ENCODE measurements at places on chromosomes 3 and 15.

DNA sequence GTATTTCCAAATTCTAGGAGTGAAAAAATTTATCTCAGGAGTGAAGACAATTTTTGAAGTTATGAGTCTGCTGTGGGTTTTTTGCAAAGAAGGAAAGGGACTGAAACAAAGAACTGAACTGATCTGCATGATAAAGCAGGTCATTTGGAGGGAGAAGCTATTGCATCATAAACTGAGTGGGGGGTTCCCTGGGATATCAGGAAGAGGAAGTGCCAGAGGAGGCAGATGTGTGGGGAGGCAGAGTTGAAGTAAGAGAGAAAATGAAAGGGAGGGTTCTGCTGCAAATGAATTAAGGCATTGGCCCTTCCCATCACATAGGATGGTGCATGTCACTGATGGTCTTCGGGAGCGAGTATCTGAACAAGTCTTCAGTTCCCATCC is 379.2 kb downstream of the VPS13C start:
- DNase-seq = no peak

DNA sequence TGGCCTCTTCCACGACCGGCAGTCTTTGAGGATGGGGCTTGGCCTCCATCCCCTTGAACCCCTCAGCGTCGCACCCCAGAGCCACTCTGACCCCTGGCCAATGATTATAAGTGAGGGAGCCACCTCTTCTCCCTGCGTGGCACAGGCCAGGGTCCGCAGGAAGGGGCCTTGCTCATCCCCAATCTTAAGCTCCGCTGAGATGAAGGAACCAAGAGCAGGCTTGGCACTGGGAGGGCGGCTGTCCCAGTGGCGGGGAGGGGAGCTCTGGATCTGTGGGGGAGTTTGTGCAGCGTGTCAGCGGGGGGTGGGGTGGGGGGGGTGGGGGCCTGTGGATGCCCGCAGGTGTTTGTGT is 13.8 kb upstream of the ADPGK start:
- DNase-seq = no peak

DNA sequence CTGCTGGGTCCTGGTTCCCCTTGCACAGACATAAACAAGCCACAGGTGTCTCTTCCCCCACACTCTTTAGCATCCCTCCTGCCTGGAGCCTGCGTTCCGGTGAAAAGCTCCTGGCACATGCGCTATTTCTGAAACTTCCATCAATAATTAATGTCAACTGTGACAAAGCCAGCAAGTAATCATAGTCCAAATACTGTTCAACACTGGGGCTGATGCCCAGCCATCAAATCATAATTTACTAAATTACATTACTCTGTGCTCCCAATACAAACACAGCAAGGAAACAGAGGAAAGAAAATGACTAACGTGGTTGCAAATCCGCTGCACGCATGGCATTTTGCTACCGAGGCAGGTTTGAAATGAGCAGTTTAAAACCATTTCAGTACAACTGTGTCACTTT is 294.7 kb downstream of the ERC2 start:
- no peak for DNase-seq

- no peak for DNase-seq
Measured at GRCh38 chr15:81962482-81962881, 83.3 kb downstream of the MEX3B start.

DNA sequence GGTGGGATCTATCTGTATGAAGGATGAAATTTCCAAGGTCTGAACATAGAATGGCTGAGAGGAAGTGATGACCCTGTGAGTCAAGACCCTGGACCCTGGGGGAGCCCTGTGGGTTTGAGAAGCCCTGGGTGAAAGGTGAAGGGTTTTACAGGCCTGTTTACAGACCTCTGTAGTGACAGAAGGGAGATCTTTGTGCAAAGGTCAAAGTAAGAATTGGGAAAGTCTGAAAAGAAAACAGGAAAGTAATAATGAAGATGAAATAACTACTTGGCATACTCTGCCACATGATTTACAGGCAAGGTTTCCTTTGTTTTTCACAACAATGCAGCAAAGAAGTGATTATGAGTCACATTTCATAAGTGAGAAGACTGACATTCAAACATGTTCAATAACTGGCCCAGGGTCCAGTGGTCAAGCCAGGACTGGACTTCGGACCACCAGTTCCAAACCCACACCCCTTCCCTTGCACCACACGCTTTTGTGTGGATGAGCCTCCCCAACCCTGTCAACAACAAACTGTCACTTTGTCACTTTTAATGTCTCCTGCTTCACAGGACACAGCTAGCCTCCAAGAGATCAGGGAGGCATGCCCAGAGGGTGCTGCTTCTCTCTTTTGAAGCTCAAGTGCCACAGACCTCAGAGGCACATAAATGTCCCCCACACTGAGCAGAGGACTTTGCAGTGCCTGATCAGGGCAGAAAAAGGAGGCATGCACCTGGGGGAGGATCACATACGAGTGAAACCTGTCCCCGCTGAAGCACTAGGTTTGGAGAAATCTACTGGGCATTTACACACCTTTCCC is 21.5 kb downstream of the CD86 start:
- no peak for DNase-seq

DNA sequence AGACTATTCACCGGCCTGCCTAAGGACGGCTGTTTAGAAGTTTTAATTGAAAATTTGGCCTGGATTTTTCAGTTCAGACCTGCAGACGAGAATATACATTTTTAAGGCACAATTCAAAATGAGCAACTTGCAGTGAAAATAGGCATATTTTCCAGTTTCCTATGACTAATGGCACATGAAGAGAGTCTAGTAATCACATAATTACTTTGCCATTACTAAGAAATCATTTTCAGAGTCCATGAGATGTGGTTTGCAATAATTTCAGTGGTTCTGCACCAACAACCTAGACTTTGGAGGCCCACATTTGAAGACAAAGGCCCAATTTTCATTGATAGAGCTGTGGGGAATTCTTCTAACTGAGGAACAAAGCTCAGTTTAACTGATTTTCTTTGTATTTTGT is 205.3 kb downstream of the SOX2 start:
- DNase-seq = no peak

DNA sequence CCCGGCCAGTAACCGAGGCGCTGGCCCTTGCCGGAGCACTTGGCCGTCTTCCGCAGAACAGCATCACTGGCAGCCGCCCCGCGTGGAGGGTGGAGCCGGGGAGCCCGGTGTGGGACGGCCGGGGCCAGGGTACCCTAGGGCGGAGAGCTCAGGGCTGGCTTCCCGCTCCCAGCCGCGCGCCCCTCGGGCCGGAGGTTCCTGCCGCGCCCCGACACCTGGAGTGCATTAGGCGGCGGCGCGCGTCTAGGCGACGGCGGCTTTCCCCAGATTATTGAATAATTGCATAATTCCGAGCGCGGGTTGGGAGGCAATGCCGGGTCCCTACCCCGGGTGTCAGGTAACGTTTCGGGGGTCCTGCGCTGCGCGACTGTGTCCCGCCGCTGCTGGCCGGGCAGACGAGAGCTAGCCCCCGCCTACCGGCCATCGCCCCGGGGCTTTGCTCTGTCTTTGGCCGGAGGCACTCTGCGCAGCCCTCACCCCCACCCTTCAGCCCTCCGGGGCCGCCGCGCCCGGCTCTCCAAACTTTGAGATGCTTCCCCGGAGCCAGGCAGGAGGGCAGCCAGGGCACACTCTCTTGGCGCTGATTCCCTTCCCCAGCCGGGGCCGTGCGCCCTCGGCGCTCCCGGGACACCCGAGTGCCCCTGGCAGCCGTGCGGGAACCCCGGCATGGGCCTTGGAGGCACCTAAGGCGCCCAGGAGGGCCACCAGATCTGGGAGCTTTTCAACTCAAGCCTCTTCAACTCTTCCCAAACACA is 749 bp downstream of the ITGA11 start:
- DNase-seq = no peak

DNA sequence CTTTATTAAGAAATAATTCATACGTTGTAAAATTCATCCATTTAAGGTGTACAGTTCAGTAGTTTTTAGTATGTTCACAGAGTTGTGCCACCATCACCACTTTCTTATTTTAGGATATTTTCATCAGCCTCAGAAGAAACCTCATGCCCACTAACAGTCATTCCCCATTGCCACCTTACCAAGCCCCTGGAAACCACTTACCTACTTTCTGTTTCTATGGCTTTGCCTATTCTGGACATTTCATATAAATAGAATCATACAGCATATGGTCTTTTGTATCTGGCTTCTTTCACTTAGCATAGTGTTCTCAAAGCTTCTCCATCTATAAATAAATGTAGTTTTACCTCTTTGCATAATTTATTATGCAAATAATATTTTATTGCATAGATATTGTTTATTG is 6.6 kb downstream of the FETUB start:
- no peak for DNase-seq

DNA sequence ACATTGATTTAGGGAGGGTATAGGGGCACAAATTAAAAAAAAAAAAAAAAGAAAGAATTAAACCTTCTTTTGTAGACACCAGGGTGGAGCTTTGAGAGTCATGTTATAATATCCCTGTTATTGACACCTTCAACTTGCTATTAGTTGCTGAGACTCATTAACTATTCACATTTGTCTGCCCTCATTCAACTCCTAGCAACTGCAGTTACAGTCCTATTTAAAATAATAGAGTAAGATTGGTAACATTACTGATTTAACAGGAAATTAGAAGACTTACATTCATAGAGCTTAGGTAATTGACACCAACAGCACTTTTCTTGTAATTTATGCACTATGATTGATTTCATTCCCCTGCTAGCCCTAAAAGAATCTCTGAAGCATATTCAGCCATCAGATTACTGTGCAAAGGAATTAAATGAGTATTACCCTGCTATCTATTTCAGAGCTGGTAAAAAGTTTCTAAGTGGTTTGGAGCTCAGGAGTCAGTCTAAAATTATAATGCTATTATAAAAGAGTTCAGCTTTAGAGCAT is 148.8 kb upstream of the TBL1XR1 start:
- DNase-seq = no peak

GRCh38 chr3:108590460-108590859 is 938 bp downstream of the DZIP3 start:
- no peak for DNase-seq

DNA sequence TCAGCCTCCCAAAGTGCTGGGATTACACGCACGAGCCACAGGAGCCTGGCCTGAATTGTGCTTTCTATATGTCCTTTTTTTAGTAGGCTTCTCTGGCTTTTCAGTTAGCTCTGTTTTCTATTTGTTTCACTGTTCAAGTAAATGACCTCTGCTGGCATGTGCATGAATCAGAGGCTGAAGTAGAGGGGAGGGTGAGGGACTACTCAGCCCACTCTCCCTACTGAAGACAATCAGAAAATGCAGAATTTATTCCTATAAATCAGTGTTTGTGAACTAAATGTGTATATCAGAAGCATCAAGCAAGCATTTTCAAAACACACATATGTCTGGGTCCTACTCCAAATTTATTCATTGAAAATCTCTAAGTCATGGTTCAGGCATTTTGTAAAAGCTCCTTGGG is 45.0 kb downstream of the ZMAT3 start:
- no peak for DNase-seq

- DNase-seq = no peak
Measured at GRCh38 chr15:91857772-91858171, 4.3 kb downstream of the SLCO3A1 start.

All from stimulated activated CD8-positive, alpha-beta memory T cell treated with anti-CD3 and anti-CD28 coated beads, Interleukin-7, amount 100 ng/mL, for 24 hours (primary cell).